ENCODE measurements at places on chromosomes 1 and 21.

- DNase-seq: no peak
Measured at GRCh38 chr21:38298832-38299231, 42.0 kb downstream of the KCNJ15 start.

DNA sequence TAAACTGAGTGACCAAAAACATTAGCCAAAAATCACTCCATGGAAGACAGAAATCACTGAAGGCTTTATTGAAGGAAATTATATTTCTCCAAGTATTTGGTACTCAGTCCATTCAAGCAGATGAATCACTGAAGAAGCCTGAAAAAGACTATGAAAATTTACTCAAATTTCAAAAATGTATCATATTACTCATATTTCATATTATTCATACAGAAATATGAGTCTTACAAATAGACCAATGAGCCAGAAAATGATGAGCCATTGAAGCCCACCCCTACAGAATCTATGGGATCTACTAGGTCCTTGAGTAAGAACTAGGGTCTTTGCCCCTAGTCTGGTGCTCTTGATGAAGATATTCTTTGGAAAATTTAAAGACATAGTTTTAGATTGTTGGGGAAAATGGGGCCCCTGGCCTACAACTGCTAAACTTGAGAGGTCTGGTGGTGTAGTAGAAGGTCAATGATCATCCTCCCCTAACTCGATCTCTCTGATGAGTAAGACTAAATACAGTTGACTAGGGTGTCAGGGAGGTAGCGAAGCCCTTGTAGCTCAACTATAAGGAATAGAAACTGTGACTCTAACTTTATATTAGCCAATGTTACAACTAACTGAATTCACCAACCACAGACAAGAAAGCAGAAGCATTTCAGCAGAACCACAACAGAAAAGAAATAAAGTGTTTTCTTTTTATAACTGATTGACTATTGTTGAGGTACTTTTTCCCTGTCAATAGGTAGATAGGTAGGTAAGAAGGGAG lies 81.0 kb downstream of the NOTCH2 start:
- no peak for DNase-seq

- no peak for DNase-seq
Measured at GRCh38 chr1:236090741-236091147, 25.9 kb upstream of the NID1 start.

GRCh38 chr21:20388400-20388799 lies 609.8 kb upstream of the NCAM2 start:
- no peak for DNase-seq

- DNase-seq: no peak
Measured at GRCh38 chr1:204475656-204476432, 18.8 kb downstream of the PIK3C2B start.

- DNase-seq: peak; percentile 98
Measured at GRCh38 chr1:15835741-15836510, 11.6 kb upstream of the SPEN start.

GRCh38 chr1:11013160-11013531 lies 692 bp downstream of the TARDBP start:
- DNase-seq: peak; percentile 29

DNA sequence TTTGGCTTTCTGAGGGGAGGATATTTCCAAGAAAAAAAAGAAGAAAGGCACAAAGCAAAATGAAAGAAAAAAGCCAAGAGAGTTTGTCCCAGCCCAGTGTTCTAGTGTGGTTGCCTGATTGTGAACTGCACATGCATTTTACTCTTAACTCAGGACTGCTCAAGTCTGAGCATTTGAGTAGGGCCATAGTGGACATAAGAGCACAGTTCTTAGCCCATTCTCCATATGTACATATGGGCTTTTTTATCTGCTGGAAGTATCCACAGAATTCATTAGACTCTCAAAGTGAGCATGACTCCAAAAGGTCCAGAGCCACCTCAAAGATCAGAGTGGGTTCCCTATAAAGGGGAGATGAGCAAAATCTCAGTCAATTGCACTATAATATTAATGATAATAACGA lies 13.6 kb upstream of the DDX59 start:
- no peak for DNase-seq

GRCh38 chr1:6325482-6325881 lies 64.6 kb upstream of the GPR153 start:
- no peak for DNase-seq

DNA sequence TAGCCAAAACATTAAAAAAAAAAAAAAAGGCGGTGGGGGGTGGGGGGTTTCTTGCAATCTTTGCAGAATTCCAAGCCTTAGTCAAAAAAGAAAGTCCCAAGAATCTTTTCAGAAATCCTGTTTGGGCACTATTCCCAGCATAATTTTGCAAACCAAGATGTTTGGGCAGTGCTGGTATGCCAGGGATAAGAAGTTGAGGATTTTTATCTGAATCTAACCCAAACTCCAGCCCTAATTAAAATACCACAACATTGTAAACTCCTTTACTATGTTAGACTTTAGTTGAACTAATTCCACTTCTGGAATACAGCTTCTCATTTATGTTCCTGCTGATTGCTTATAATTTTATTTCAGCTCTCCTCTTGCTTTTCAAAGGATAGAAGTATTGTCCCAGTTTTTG lies 504.1 kb upstream of the ADGRL2 start:
- DNase-seq: no peak

GRCh38 chr1:89425056-89425455 lies 61.2 kb downstream of the GBP6 start:
- peak; percentile 48 for DNase-seq

DNA sequence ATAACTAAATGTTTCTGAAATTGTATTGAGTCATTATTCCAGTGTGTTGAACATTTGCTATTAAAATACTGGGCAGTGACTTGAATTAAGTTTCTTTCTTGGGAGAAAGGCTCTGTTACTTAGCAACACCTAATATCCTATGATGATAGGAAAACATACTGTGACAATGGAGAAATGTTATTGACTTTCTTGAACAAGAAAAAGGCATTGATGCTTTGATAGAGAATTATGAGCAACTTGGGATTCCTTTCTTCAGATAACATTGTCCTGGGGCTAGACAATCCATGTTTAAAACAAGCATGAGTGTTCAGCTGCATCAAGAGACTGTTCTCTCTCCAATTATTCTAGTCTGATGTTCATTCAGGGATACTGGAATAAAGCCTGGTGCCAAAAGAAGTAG lies 215.9 kb upstream of the L1TD1 start:
- no peak for DNase-seq

- DNase-seq: no peak
Measured at GRCh38 chr1:205670611-205671430, 9.5 kb downstream of the SLC45A3 start.

DNA sequence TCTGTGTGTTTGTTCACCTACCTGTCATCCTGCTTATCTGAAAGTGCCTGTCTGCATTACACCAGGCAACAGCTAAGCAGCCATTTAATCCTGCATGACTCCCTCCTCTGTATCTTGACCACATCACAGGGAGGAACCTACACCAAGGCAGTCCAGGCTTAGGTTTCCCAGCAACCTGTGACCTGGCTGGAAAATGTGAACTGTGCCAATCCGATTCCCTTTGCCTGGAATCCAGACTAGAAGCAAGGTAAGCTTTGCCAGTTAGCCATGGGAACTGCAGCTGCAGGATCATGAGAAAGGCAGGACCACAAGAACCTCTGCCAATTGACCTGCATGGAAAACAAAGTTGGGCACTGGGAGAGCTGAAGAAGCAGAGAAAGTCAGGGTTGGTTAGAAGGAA lies 6.3 kb upstream of the ATP1B1 start:
- DNase-seq: peak; percentile 94

- no peak for DNase-seq
Measured at GRCh38 chr1:9181176-9181906, 52.4 kb upstream of the GPR157 start.

DNA sequence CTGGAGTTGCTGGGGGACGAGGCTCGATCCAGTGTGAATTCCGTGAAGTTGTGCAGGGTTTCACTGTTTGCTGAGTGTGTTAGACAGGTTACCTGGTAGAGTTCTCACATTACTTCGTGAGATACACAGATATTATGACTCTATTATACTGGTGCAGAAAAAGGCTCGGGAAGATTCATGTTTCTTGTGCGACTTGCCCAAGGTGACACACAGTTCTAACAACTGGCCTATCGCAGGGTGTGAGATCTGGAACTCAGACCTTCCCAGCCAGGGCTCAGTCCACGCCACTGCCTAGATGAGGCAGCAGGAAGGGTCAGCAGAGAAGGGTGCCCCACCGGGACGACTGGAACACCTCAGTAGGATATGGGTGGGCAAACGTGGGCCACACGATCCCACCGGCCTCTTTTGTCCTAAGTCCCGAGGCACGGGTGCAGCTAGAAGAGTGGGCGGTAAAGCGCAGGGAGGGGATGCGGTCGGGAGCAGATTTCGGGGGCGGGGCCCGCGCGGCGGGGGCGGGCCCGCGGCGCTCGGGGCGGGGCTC lies 296 bp upstream of the RNPEP start:
- peak; percentile 64 for DNase-seq
